ENCODE measurements at places on chromosomes 13 and 19.

GRCh38 chr13:45242070-45242469 lies 41.2 kb upstream of the KCTD4 start:
- peak; percentile 64 for DNase-seq

DNA sequence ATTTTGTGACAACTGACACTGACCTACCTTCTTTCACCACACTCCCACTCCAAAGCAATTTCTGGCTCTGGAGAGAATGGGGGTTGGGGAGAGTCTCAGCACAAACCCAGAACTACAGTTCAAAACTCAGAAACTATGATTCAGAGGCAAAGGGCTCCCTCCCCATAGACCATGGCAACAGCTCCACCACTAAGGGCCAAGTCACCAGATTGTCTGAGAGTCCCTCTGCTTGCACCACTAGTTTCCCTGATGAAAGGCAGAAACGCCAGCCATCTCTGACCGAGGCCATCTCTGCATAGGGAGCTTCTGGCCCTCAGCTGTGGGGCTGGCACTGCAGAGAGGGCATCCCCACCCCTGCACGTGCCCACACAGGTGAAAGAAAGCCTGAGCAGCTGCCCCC lies 112.4 kb upstream of the VSTM2B start:
- DNase-seq, result no peak

- peak; percentile 33 for DNase-seq
Measured at GRCh38 chr13:112873851-112874750, 94.9 kb upstream of the MCF2L start.

DNA sequence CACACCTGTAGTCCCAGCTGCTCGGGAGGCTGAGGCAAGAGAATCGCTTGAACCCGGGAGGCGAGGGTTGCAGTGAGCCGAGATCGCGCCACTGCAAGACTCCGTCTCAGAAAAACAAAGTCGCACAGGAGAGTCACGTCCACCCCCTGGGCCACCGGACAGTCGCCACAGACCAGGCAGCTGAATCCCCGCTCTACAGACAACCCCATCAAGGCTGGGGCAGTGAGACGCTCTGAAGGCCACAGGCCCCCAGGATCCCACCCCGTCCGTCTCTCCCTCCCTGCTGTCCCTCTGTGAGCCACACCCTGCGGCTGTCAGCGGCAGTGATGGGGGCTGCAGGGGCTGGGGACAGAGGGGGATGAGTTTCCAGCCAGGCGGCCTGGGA lies 15.5 kb upstream of the PTBP1 start:
- DNase-seq, result no peak

DNA sequence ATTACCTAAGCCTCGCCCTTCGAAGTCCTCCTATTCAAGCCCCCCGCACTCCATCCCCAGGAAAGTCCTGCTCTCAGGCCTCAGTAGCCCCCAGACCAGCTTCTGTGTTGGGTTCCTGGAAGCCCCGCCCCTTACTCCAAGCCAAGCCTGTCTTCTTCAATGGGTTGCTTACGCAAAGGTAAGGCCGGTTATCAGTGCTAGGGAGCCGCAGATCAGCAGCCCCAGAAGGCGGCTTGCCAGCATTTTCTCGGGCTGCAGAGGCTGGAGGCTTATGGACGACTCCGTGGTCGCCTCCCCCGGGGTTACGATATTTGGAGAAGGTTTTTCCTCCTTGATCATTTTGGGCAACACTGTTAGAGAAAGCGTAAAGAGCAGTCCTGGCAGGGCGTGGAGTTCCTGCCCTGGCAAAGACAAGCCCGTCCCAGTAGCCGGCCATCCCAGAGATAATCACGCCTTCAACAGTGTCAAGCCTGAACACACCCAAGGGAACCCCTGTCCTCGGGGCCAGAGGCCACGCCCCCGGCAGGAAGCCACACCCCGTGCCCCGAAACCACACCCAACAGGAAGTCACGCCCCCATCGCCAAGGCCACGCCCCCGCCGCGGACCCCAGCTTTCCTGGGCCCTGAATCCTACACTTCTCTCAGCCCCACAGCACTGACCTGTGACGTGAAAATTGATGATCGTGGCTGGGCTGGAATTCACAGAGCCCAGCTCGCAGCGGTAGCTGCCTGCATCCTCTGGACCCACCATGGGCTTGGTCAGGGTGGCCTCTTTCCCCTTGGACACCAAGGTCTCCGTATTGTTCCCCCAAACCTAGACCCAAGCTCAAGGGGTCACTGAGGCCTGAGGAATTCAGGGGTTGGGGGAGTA lies 954 bp upstream of the RASIP1 start:
- DNase-seq, result no peak

DNA sequence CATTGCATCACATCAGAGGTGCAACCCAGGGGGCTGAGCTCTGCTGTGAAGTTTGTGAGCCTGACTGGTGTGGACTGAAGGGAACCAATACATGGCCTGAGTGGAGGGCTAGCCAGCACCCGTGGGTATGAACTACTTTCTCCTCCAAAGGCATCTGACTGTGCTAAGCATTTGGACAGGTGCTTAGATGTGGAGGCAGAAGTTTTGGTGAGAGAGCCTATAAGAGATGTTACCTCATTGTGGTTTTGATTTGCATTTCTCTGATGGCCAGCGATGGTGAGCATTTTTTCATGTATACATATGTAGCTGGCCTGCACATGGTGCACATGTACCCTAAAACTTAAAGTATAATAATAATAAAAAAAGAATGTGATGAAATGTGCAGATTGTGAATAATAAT lies 46.9 kb downstream of the TEX29 start:
- DNase-seq, result no peak

DNA sequence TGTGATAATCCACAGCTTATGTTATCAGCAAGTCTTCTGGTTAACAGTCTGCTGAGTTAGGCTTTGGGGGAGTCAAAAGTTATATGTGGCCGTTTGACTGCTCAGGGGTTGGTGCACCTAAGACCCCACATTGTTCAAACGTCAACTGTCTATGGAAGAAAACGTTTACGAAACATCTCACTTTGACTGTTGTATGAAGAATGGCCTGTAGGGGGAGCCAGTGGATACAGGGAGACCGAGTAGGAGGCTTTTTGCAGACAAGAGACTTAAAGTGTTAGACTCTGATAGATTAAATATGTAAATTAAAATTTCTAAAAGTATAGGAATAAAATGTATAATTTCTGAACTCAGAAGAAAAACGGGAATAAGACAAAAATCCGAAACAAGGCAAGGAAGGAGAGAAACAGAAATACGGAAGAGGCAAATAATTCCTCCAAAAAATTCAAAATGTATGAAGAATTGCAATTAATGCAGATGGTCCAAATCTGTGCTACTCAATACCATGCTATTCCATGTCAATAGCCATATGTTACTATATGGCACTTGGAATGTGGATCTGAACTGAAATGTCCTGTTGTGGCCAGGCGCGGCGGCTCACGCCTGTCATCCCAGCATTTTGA lies 37.8 kb downstream of the TNFSF14 start:
- peak; percentile 81 for DNase-seq

DNA sequence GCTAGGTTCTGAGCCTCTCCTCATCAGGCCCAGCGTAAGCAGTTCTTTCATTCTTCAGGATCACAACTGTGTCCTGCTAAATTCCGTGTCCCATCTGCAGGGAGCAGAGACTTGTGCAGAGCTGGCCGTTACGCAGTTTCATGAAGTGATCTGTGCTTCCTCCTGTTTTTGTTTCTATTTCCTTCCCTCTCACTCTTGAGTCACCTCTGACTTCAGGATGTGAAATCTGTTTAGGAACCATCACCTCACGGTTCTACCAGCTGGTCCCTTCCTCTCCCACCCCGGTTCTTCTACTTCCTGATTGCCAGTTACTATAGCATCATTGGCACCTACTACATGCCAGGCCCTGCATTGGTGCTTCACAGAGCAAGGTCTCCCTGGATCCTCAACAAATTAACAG lies 8.5 kb downstream of the MAU2 start:
- peak; percentile 18 for DNase-seq

- DNase-seq, result no peak
Measured at GRCh38 chr13:111662451-111662850, 342.0 kb downstream of the TEX29 start.

GRCh38 chr19:45137179-45137761 lies 23.5 kb downstream of the NKPD1 start:
- DNase-seq, result no peak

GRCh38 chr13:99465454-99465853 lies 35.8 kb upstream of the TM9SF2 start:
- DNase-seq, result no peak

DNA sequence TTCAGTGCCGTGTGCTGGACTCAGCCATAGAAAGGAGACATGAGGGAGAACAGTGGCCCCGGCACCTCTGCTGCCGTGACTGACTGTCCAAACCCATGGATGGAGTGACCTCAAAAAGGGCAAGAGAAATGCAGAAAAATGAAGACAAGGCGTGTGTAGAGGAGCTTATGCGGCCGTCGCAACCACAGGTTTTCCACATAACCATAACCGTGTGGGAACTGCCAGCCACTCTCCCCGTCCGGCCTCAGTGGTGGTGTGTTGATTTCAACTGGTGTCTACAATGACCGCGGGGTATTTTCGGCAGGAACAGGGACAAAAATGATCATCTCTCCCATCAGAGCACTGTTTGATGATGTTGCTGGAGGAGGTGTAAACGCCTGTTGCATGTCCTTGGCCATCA lies 42.9 kb upstream of the F7 start:
- DNase-seq, result no peak

- DNase-seq, result peak; percentile 40
Measured at GRCh38 chr19:14369399-14370168, 11.7 kb upstream of the ADGRE5 start.

GRCh38 chr19:38786572-38787265 lies 2.3 kb upstream of the LGALS7B start:
- no peak for DNase-seq

- no peak for DNase-seq
Measured at GRCh38 chr13:33290421-33290965, 4.9 kb upstream of the STARD13 start.

DNA sequence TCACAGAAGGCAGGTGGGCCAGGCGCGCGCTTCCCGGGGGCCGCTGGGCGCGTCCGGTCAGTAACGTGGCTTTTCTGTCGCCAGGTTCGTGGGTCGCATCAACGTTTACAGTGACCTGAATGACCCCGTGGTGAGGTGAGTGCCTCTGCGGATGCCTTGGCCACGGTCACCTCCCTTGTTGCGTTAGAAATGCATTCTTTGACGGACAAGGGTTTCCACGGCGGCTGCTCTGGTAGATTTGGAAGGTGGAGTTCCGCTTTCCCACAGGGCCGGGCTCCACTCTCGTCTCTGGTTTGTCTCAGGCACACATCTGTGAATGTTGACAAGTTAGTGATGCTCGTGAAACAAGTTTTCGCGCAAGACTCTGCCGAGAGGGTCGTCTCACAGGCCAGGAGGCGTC lies 130.0 kb downstream of the ATP11A start:
- DNase-seq, result no peak

- DNase-seq, result no peak
Measured at GRCh38 chr19:4080473-4080872, 13.8 kb upstream of the ZBTB7A start.

GRCh38 chr13:109933476-109933875 lies 147.1 kb upstream of the IRS2 start:
- no peak for DNase-seq

GRCh38 chr19:42199440-42200115 lies 17.9 kb downstream of the DEDD2 start:
- DNase-seq, result peak; percentile 68

- no peak for DNase-seq
Measured at GRCh38 chr13:114090476-114090875, 41.9 kb downstream of the RASA3 start.

DNA sequence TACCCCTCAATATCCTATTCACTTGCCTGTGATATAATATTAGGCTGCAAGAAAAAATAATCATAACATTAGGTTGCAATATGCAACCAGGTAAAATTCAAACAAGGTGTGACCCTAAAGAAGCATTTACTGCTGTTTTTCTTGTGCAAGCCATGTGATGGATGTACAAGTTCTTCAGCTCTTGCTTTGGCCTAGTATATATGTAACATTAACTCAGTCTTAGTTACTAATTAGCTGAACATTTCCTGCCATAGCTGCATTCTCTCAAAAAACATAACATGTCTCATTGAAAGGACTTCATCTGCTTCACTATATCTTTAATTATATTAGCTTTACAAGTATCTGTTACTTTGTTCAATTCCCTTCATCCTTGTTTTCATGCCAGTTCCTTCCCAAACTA lies 406.8 kb upstream of the HTR2A start:
- DNase-seq, result no peak

GRCh38 chr13:66640231-66640630 lies 589.9 kb downstream of the PCDH9 start:
- DNase-seq, result no peak

DNA sequence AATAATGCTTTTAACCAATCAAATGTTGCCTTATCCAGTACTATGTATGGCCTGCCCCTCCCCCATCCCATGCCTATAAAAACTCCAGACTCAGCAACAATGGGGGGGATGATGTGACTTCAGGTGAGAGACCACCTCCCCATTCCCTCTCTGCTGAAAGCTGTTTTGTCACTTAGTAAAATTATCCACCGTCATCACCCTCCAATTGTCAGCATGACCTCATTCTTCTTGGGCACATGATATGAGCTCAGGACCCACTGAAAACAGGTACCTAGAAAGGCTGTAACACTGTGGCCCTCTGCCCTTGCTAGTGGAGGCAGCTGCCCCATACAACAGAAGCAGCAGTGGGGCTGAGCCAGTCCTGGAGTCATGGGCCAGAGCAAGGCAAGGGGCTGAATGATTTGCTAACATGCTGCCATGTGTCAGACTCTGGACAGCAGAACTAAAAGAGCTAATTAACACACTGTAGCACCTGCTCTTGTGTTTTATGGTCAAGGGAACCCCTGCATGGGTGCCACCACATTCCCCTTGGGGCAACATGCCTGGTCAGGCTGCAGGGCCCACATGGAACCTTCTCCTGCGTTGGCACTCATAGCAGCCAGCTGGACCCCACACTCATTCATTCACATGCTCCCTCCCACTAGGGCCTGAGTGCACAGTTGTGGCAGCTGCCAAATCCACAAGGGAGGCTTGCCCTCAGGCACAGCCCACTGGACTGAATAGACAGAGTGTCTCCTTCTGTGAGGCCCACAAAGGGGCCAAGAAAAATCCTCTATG lies 722.2 kb upstream of the PCDH20 start:
- DNase-seq, result no peak

- DNase-seq, result no peak
Measured at GRCh38 chr19:49057636-49058234, at the start of gene CGB7. Gene CGB7, minus strand, starts transcription at chr19:49057749. Its CDS starts 2,374 bp downstream, at chr19:49055375.

DNA sequence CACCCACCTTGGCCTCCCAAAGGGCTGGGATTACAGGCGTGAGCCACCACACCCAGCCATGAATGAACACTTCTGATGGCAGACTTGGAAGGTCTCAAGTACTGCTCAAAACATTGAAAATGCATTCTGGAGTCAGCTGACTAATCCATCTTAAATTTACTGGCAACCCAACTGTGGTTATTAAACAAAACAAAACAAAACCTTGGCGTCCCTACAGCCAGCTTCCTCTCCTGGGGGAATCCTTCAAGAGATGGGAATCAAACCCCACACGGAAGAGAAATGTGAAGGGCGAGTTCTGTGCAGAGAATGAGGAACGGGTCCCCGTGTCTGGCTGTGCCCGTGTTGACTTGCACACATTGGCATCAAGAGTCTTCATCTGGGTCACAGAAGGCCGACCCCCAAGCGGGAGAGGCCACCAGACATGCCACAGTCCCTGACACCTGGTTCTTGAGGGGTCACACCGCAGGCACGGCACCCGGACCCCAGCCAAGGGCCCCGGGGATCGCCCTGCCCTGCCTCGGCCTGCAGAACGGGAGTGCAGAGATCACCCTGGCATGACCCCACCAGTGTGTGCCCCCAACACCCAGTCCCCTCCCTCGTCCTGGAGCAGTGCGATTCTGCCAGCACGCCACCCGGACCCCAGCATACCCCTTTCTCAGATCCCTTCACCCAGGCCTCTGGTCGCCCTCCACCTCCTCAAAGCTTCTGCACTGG lies 3.2 kb downstream of the MAP2K2 start:
- DNase-seq, result no peak

All from KG1 (cell line).